ENCODE measurements at places on chromosomes 4 and X.

DNA sequence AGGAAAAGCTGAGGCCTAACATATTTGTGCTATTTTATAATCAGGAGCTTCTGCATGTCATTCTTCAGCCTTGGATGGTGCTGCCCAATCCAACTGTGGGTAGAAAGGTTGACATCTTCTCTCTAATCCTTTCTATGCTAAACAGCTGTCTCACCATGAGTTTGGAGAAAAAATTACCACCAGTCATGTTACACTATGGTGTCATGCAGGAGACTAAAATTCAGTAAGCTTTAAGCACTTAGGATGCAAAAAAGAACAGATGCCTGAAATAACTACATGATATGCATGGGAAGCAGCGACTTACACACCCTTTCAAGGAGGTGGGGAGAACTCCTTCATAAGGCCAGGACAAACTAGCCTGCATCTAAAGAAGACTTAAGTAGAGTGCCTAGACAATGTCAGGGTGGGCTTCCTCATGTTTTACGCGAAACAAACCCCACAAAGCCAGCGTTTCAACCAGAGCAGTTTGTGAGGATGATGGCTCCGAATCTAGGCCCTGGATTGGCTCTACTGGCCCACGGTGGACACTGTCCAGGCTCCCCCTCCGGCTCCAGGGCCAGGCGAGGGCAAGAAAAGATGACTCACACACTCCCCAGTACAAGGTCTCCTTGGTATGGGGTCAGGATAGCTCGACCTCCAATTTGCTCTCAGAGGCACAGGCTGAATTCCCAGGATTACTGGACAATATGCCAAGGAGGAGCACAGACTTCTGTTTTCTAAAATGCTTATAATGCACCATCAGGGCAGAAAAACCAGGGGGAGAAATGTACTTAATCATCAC lies 45.1 kb downstream of the STX18 start:
- DNase-seq = no peak

- no peak for DNase-seq
Measured at GRCh38 chr4:140736669-140737343, 19.4 kb downstream of the TBC1D9 start.

GRCh38 chrX:39850630-39851152 lies 247.1 kb downstream of the BCOR start:
- DNase-seq = peak; percentile 59

DNA sequence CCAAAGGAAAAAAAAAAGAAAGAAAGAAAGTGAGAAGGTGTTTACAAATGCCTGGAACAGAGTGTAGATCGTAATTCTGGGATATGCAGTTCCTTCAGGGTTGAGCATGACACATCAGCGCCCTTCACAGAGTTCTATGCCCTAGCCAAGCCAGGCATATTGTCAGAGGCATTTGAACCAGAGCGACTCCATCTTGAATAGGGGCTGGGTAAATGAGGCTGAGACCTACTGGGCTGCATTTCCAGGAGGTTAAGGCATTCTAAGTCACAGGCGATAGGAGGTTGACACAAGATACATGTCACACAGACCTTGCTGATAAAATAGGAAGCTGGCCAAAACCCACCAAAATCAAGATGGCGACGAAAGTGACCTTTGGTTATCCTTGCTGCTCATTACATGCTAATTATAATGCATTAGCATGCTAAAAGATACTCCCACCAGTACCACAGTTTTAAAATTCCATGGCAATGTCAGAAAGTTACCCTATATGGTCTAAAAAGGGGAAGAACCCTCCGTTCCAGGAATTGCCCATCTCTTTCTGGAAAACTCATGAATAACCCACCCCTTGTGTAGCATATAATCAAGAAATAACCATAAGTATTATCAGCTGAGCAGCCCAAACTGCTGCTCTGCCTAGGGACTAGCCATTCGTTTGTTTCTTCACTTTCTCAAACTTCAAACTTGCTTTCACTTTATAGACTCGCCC lies 23.5 kb upstream of the LRBA start:
- DNase-seq = no peak

DNA sequence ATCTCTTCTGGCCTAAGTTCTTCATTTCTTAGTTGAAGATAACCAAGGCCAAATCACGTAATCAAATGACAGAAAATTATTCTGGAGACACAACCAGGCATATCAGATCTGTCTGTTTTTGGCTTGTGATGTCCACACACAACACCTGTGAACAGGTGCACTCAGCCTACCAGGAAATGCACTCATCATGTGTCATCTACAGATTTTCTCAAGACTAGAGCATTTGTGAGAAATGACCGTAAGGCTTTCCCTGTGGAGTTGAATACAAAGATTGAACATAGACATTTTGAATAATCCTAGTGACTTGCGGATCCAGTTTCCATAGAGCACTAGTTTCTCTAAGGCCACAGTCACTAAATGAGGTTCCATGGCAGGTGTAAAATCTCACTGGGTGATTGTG lies 26.7 kb upstream of the CXCL8 start:
- DNase-seq = no peak

- no peak for DNase-seq
Measured at GRCh38 chr4:59553721-59554091, 1646.4 kb upstream of the ADGRL3 start.

GRCh38 chr4:2731907-2732317 lies 24.2 kb downstream of the TNIP2 start:
- DNase-seq = peak; percentile 37

DNA sequence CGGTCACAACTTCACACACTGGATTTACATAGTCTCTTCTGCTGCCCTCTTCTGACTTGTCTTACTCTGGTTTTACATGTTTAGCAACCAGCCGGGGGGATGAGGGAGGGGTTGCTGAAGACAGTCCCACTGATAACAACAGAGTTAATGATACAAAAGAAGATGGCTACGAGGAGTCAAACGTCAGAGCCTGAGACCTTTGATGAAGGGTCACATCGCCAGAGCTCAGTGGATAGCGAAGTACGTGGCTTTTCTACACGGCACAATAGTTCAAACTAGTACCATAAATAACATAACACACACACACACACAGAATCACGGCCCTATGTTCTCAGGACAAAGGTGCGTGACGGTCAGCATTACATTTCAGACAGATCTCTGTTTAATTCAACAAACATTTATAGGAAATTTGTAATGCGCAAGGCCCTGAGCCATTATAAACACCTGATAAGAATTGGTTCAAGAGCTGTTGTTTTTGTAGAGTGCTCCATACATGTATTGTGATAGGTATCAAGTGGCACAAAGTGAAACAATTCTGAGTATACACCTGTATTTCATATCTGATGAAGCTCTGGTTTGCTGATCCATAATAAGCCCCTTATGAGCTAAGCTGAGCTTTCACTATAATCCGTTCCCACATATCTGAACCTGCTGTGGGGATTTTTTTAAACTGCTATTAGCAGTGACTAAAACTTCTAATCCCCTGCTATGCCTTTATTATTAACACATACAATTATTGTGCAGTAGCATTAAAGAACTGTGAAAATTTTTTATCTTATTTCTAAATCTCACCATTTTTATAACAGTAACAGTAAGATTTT lies 100.0 kb downstream of the NR3C2 start:
- DNase-seq = no peak

DNA sequence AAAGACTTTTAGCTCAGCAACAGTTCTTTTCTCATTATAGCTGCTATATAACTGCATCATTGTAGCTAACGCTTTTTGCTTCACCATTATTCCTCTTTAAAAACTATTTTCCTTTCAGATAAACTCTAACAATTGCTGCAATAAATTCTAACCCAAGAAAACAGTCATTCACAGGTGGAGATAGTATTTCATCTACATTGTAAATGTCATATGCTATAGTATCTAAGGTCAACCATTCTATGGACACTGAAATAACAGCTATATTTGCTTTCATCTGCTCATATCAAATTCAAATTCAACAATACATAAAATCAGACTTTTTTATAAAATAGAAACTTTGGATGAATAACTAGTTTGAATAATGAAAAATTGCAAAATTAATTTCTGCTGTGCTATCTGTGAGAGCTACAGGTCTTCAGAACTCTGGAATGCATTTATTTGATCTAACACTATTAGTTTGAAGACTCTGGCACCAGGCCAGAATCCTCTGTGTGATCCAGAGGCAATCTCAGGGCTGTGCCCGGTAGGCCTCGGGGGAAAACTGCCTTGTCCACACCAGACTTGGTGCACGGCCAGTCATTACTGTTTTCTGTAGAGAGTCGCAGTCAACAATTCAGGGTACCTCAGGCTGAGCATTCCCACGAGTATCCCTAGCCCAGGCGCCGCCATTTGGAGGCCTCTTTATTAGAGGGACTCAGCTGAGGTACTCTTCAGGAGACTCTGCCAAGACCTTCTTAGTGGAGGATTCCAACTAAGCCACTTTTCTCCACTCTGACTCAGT lies 332.4 kb downstream of the SLC7A11 start:
- DNase-seq = no peak

- DNase-seq = no peak
Measured at GRCh38 chr4:38800961-38801450, 3.6 kb downstream of the TLR1 start.

DNA sequence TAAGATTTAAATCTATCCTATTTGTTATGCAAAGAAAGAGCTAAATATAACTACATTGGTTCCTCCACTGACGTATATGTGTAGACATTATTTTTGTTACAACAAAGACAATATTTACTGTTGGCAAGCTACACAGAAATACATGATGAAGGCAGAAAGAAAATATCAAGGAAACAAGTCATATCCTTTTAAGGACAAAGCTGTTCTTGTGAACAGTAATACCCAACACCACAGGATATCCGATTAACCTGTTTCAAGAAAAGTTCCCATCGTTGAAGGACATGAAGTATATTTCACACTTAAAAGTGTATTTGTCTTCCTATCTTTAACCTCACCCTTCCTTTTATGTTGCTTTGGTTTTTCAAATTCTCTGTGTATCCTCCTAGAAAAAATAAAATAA lies 235.8 kb upstream of the AADAT start:
- DNase-seq = no peak

GRCh38 chr4:102734591-102735385 lies 26.0 kb downstream of the MANBA start:
- DNase-seq = no peak

DNA sequence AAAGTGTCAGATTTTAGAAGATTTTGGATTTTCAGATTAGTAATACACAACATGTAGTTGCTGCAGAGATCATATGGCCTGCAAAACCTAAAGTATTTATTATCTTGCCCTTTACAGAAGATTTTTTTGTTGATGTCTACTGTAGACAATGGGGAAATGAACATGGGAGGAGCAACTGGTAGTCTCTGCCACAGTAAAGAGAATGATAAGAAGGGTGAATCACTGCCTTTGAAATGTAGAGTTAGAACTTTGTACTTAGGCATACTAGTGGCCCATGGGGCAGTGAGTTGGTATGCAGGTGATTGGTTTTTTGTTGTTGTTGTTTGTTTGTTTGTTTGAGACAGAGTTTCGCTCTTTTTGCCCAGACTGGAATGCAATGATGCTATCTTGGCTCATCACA lies 50.1 kb downstream of the GAB1 start:
- DNase-seq = no peak

DNA sequence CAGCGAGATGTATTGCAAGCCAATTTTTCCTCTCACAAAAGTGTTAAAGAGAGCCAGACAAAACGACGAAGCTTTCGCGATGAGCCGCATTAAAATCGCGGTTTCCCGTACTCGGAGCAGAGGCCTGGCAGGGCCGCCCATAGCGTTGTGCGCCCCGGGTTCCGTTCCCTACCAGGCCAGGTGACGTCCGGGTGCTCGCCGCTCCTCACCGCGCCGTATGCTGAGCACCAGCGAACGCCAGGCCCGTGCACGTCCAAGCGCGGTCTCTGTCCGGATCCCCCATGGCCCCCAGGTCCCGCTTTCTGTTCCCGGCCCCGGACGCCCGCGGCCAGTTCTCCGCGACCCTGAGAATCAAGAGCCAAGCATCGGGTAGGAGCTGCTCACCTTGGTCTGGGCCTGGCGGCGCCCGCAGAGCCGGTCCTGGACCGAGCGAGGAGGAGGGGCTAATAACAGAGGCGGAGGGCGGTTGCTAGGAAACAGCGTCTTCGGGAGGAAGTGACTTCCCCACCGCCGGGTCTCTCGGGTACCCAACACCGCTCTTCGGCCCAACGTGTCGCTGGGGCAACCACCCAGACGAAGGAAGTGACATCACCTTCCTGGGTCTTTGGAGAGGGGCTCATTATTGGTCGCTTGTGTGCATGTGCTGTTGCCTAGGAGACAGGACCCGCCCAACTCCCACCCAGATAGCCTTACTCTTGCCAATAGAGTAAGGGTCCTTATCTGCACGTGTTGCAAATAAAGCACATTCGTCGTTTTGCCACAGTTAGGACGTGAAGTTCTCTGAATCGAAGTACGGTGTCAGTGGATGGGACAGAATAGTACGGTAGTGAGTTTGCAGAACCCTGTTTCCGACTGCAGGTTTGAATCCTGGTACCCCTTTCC lies at the start of gene MAP9:
Gene MAP9 (minus strand): TSS at position 579 of the 882 bp plus-strand sequence. CDS start 1,115 bp downstream, outside the sequence.
- peak; percentile 86 for DNase-seq
